ENCODE measurements at places on chromosomes 4 and X.

- DNase-seq: no peak
Observed at GRCh38 chrX:17415242-17415810, 40.3 kb downstream of the NHS start.

GRCh38 chrX:29468911-29469494 lies 746.4 kb upstream of the MAGEB2 start:
- no peak for DNase-seq

DNA sequence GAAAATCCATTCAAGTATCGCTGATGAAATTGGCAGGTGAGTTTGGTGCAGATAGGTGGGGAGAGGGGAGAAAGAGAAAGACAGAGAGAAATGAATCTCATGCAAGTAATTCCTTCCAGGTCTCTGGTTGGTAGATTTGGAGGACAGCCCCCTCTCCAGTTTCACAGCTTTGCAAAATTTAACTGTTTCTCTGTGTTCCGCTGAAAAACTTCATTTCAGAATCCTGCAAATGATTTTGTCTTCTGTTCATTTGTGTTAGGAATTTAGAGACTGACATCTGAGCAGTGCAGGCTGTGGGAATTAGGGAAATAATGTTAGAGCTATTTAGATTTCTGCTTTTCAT lies 328.5 kb downstream of the FBXW7 start:
- DNase-seq: no peak

DNA sequence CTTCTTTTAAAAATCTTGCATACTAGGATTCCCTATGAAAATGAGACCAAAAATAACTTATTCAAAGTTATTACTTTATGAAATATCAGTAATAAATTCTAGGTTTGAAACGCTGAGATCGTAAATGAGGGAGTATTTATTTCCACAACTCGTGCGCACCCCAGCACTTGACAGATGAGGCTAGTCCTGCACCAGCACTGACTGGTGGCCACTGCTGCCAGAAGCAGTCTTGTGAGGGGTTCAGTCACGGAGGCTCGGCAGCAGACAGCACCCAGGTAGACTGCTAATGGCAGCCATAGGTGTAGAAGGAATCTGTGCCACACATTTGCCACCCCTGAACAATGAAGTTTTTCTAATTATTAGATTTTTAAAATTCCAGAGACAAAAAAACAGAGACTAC lies 248.7 kb downstream of the CAMK2D start:
- DNase-seq: no peak

DNA sequence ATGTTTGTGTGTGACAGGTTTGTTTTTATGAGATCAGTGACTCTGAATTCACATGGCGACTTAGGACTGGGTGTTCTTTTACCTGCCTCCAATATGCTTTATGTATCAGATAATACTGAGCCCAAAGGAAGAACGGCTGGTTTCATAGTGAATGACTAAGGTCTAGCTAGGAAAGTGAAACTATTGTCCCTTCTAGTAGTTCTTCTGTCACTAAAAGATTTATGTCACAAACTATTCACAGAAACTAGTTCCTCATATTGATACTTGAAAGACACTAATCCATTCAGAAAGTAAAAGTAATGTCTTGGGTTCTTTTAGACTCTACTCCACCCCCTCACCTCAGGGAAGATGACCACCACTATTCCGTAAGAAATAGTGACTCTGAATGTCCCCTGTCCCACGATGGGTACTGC lies 81.7 kb downstream of the EGF start:
- no peak for DNase-seq
